ENCODE measurements at places on chromosomes 3 and 15.
A peak's percentile ranks its signal among the peaks of the same experiment; 100 is the strongest.

- no peak for DNase-seq
Measured at GRCh38 chr3:114829783-114830182, 317.3 kb downstream of the ZBTB20 start.

- no peak for DNase-seq
Measured at GRCh38 chr15:98131924-98132323, 171.4 kb downstream of the ARRDC4 start.

DNA sequence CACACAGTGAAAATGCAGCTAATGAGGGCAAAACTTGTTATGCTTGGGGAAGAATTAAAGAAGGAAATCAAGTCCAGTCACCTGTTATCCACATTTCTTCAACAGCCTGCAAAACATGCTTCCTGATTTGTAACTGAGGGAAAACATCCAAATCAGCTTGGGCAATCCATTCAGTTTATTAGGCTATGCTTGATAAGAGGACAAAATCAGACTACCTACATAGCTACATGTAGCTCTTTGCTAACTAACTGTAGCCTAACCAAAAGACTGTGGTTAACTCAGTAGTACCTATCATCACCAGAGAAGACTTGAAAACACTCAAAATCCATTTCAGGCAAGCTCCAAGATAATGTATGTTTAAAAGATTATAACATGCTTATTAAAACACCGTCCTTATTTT lies 436.4 kb downstream of the SHQ1 start:
- DNase-seq = no peak

GRCh38 chr3:173659972-173660371 lies 262.4 kb downstream of the NLGN1 start:
- DNase-seq = no peak

DNA sequence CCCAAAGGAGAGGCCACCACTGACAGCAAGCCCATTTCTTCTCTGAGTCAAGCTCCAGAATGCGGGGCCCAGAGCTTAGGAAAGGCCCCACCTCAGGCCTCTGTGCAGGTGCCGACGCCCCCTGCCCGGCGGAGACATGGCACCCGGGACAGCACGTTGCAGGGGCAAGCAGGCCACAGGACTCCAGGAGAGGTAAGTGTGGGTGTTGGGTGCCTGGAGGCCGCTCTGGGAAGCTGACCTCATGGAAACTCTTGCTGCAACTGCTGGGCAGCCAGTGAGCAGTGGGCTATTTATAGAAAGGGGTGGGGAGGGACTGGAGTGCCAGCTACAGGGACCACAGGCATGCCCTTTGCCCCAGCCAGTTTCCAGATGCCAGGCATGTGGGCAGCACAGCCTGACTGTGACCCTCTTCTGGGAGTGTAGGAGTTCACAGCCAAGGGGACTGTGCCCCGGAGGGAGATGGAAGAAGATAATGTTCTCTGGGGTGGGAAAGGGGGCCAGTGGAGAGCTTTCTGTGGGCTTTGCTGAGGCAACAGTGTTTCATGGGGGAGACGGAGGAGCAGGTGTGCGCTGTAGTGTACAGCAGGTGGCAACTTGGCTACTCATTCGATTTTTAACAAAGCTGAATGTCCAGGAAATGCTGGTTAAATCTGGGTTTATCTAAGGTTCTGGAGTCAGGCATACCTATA lies 23.7 kb downstream of the ALPK3 start:
- no peak for DNase-seq

- DNase-seq = peak; percentile 44
Measured at GRCh38 chr3:13896473-13897154, 16.7 kb upstream of the WNT7A start.

DNA sequence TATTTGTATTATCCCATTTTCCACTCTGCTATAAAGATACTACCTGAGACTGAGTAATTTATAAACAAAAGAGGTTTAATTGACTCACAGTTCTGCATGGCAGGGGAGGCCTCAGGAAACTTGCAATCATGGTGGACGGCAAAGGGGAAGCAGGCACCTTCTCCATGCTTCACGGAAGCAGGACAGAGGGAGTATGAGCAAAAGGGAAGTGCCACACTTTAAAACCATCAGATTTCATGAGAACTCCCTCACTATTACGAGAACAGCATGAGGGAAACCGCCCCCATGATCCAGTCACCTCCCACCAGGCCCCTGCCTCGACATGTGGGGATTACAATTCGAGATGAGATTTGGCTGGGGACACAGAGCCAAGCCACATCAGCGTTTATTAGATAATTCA lies 172.8 kb downstream of the NR2F2 start:
- no peak for DNase-seq

- no peak for DNase-seq
Measured at GRCh38 chr15:31329640-31330010, 3.0 kb downstream of the KLF13 start.

- no peak for DNase-seq
Measured at GRCh38 chr15:37217567-37217966, 117.2 kb upstream of the MEIS2 start.

GRCh38 chr3:74523811-74524210 lies 90.6 kb downstream of the CNTN3 start:
- DNase-seq = no peak

DNA sequence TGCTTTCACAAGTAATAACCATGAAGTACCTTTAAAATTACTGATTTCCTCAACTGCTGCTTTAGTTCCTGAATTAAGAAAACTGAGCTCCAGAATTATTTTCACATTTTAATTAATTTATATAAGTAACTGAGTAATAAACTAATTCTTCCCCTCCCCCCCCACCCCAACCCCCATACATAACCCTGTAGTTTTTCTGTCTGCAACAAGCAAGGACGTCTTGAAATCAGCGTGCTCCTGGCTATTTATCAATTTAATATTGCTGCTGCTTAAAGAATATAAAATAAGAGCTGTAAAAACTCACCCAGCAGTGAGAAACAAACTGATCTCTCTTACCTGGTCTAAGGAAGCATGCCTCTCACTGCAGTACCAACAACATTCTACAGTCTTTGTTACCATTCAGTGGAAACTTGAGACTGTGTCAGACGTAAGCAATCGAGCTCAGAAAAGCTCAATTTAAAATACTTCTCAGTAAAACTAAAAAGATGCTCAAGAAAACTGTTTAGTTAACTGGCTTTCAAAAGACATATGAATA lies 121.0 kb downstream of the TFDP2 start:
- DNase-seq = no peak

GRCh38 chr3:86282106-86282787 lies 708.7 kb downstream of the VGLL3 start:
- DNase-seq = no peak

DNA sequence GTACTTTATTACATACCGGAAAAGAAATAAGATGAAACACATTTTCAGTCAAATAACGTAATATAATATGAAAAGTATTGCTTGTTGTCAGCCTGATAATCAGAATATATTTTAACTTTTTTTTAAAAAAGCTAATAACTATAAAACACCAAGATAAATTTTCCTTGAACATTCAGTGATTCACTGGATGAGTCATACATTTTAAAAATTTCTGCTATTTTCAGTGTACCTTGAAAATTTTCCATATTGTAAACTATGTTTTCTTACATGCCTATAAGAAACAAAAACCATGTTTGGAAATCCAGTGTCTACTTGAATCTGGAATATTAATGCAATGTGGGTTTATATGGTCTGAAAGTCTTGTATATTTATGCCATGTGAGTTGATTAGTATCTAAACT lies 36.3 kb upstream of the MEIS2 start:
- no peak for DNase-seq

DNA sequence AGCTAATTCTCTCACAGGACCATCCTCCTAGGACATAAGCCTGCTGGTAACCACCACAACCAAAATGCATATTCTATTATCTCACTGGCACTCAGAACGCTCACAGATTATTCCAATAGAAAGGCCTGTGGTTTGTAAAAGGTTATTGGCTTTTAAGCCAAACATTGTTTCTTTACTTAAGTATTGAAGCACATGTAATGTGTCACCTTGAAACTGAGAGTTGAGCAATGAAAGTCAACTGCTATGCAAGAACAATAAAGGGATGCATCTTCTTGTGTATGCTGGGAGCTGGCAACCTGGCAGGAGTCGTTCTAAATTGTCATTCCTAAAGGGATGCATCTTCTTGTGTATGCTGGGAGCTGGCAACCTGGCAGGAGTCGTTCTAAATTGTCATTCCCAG lies 298.6 kb upstream of the DNAJC19 start:
- DNase-seq = no peak

DNA sequence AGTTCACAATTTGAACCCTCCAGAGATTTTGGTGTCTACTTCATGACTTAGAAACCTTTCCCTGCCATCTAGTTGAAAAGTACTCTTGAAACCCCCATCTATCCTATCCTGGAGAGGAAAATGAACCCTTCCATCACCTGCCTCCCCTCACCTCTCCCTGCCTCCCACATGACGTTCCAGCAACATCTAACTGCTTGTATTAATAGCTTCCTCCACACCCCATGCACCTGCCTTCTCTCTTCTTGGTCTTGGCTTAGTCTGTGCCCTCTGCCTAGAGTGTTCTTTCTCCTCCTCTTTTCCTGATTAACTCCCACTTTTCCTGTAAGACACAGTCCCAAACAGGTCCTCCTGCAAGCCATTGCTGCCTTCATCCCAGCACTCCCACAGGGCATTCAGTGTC lies 107.8 kb downstream of the LIPC start:
- DNase-seq = no peak

GRCh38 chr15:47824147-47824546 lies 106.8 kb downstream of the SEMA6D start:
- no peak for DNase-seq

- DNase-seq = no peak
Measured at GRCh38 chr3:159727506-159727905, 261.1 kb upstream of the IL12A start.

DNA sequence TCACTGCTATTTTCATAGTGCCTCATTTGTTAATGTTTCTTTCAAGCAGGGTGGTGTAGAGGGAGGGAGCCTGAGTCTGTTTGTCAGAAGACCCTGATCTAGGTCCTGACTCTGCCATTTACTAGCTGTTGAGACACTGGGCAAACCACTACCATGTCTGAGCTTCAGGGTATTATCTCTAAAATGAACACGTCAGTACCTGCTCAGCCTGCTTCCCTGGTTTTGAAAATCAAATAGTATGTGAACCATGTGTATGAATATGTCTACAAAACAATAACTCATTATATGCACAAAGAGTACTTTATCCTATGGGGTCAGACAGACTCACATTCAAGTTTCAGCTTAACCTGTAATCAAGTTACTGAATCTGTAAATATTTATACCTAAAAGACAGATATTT lies 25.1 kb downstream of the SYNPR start:
- DNase-seq = no peak

Data from stimulated activated naive CD4-positive, alpha-beta T cell treated with Interleukin-2 at 50 U/mL for 16 hours (primary cell).